H54 (cell line): ENCODE measurements at places on chromosomes 3 and 15.

DNA sequence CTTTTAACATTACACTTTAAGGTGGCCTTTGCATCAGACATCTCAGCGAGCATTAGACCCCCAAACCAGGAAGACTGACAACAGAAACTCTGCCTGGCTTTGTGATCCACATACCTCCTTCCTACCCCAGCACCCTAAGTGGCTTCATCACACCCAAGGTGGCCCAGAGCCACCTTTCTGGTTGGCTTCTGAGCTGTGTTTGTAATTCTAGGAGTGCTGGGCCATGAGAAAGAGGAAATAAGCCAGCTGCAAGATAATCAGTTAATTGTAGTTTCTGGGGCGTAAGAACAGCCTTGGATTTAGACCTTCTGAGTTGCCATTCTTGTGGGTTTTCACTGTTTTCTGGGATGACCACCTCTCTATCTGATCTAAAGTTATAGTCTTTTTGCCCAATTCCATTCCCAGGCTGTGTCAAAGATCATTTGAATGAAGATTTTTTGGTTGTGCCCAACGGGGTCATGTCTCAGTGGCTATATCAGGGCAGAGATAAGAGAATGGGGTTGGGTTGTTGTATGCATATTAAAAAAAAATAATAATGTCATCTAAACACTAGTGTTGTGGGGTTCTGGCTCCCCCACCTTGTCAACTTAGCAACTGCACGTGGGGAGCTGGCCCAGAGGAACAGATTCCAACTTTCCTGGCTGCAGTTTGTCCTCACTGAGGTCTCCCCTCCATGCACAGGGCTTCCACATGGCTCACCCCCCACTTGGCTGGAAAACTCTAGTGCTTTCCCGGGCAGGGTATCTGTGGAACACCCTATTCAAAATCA lies 234.8 kb upstream of the WNT5A start:
- DNase-seq, result no peak

DNA sequence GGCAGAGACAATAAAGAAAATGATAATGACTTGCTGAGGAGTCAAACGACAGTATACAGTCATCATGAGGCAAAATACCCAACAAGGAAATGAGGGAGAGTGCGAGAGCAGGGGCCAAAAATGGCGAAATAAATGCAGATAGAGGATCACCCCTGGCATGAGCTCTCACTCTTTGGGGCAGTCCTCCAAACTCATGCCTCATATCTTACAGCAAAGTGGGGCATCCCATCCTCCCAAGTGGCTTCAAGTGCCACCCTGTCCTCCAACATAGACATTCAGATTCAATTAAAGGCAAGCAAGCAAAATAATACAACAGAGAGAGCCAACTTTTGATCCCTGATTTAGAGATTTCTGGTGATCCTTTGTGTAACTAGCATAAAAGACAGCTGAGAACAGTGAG lies 278.4 kb downstream of the GBE1 start:
- DNase-seq, result no peak

- no peak for DNase-seq
Measured at GRCh38 chr3:111581403-111582119, 13.6 kb downstream of the ZBED2 start.

- DNase-seq, result no peak
Measured at GRCh38 chr3:95965704-95966336, 848.6 kb upstream of the EPHA6 start.

DNA sequence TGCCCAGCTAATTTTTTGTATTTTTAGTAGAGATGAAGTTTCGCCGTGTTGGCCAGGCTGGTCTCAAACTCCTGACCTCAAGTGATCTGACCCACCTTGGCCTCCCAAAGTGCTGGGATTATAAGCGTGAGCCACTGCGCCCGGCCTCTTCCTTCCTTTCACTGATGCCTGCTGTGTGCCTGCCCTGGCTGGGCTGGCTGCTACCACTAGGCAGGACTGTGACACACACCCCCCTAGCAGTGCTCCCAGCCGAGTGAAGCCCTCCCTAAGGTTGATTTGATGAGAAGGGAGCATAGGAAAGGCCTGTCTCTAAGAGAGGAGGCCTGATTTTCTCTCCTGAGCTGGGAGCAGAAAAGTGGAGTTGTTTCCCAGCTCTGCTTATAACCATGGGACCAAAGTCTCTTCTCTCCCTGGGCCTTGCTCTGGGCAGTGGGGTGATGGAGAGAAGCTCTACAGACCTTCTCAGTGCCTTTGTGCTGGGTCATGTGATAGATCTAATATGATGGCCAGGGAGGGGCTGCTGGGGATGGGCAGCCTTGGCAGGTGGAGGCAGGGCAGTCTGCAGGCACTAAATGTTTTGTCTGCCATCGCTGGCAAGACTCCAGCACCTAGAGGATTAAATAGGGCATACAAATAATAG lies 20.1 kb upstream of the SFMBT1 start:
- DNase-seq, result no peak

- no peak for DNase-seq
Measured at GRCh38 chr3:14458434-14459275, 56.2 kb downstream of the SLC6A6 start.

- DNase-seq, result no peak
Measured at GRCh38 chr3:52399593-52399992, 45.3 kb downstream of the SEMA3G start.
